ENCODE measurements at places on chromosomes 16 and 17.

DNA sequence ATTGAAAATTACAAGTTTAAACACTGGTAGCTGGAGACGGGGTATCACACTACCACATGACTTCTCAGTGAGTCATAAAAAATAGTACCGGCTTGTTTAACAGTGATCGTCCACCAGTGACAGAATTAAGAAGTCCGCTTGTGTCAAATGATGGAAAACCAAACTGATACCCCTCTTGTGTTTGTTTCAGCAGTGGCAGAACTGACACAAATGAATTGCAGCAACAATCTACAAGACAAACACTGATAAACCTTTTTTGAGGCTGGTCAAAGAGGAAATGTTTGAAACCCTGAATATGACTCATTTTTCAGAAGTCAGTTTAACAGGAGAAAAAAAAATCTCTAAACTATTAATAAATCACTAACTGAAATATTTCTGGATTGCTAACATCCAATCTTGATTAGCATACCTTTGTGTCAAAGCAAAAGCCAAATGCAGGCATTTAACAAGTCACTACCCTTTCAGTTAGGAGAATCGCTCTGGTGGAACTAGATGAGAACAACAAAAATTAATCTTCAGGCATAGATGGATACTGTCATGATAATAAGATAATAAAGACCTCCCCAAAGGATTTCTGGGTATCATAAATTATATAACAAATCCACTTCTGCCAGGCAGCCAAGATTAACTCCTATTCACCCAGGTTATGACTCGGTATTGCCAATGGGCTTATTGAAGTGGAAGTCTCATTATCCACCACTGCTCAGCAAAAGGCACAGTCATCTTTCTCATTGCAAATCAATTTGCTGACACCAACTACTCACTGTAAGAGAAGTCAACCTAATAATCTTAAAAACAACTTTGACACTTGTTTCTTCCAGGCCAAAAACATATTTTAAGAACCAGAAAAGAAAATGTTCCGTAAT lies 20.8 kb downstream of the DCUN1D3 start:
- no peak for DNase-seq

DNA sequence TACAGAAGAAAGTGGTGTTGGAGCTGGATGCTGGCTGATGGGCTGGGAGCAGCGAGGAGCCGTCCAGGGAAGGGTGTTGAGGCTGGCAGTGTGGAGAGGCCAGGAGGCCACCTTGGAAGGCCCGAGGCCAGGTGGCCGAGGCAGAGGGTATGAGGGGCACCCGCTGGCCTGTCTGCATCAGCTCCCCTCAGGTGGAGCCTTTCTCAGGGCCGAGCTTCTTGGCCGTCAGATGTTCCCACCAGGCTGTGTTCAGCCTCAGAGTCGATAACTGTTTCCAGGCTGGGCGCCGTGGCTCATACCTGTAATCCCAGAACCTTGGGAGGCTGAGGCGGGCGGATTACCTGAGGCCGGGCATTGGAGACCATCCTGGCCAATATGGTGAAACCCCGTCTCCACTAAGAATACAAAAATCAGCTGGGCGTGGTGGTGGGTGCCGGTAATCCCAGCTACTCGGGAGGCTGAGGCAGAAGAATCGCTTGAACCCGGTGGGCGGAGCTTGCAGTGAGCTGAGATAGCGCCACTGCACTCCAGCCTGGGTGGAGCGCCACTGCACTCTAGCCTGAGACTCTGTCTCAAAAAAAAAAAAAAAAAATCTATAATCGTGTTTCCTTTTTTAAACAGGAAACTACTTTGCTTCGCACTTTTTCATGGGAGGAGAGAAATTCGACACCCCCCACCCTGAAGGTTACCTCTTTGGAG lies 25.3 kb downstream of the MGRN1 start:
- no peak for DNase-seq

GRCh38 chr17:1315409-1315808 lies 35.9 kb downstream of the TRARG1 start:
- no peak for DNase-seq

DNA sequence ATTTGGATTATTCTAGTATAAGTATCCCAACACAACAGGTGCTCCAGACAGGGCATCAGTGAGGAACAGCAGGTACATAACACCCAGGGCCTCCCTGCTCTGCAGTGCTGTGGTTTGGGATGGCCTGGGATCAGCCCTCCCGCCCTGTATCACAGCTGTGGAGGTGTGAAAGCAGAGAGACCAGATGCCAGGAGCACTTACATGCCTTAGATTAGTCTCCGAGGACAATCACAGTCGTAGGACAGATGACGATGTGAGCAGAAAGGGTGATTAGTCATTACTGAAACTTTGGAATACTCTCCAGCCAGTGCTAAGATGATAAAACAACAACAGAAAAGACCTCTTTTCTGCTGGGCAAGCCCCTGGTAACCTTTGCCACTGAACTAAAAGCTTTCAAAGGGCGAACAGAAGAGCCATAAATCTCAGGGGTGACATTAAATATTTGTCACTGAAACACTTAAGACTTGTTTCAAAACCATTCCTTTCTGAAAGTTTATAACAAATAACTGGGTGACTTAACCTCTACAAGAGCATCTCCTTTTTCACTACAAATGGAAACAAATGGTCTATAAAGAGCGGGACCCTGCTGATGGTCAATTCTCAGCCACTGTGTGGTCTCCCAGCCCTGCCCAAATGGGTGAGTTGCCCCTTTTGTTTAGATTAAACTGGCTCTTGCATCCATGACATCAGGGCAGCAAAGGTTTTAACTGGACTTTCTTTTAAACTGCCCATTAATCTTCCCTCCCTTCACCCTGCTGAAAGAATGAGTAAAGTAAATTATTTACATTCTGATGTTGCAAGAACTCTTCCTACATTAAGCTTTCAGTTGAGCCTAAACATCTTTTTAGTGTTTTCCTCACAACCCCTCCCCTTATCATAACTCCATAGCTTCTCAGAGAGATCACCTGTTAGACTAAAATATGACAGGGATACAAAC lies 183.1 kb upstream of the COX10 start:
- DNase-seq, result no peak

DNA sequence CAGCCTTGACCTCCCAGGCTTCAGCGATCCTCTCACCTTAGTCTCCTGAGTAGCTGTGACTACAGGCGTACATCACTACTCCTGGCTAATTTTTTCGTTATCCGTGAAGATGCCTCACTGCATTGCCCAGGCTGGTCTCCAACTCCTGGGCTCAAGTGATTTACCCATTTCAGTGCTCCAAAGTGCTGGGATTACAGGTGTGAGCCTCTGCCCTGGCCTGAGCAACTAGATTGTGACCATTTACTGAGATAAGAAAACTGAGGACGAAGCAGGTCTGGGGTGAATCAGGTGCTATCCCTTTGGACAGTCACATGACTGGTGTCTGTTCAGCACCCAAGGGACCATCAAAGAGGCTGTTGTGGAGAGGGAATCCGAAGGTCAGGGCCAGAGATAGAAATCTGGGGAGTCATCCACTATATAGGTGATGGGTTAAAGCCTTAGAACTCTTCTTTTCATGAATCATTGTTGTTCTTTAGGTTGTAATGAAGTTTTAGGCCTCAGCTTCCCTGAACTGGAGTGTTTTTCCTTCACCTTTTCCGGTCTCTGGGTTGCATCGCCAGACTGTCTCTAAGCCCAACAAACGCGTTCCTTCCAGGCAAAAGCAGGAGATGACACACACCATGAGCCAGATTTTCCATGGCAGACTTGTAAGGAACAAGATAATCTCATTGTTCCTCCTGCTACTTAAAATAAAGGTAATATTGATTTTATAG lies 62.5 kb downstream of the FTO start:
- no peak for DNase-seq

DNA sequence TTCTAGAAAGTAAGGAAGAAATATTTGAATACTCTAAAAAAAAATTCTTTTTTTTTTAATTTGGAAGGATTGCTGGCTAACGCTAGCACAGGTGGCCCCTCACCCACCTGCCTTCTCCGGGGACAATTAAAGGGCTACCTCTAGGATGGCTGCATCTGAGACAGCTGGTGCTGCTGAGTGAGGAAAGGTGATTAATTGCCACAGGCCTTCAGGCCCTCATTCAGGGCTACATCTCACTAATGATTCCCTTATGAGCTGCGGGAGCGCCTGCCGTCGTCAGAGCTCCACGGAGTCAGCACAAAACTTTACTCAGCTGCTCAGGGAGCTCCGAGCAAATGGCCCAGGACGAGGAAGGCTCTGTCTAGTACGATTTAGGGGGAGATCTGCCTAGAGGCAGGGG lies 27.0 kb upstream of the AKTIP start:
- peak; percentile 70 for DNase-seq

DNA sequence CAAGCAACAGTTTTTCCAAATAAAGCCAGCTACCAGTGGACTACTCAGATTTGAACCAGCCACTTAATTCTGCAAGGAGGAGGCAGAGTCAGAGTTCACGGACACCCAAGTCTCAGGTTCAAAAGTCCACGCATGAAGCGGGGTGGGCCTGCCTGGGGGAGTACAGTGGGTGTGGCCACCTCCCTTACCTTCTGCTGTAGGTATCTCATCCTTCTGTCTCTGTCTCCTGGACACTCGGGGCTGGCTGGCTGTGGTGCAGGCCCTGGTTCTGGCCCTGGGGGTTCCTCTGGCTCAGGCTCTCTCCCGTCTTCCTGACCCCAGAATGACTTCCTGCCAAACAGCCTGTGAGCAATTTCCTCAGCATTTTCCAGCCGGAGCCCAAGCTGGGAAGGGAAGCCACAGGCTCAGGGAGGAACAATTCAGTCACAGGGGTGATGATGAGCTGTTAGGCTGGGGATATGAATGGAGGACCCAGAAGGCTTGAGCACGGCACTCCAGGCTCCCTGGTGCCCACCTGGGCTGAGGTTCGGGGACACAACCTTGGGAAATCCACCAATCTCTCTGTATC lies 101.9 kb downstream of the LITAF start:
- no peak for DNase-seq

DNA sequence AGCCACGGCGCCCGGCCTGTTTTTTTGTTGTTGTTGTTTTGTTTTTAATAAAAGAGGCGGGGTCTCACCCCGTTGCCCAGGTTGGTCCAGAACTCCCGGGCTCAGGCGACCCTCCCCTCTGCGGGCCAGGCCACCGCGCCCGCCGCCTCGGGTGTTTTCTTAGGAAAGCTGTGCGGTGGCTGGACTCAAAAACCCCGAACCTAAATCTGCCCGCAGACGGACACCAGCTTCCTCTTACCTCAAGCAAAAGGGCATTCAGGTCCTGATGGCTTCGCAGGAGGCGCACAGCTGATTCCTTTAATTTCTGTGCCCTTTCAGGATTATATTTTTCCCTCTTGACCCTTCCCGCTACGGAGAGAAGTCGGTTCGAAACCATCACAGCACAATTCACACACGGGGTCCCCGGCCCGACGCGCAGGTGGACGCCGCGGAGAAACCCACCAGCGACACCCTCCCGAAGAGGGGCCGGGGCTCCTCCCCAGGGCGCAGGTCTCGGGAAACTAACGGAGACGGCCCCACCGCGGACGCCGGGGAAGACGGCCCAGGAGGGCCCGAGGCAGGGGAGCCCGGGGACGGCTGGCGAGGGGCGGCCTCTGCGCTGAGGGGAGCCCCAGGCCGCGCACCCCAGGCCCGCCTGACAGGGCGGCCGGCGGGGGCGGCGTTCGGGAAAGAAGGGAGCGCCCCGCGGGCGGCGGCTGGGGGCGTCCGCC lies 653 bp downstream of the FANCA start:
- no peak for DNase-seq

- DNase-seq, result no peak
These were observed 55.9 kb upstream of the SREBF1 start for GRCh38 chr17:17892731-17893130.

- DNase-seq, result no peak
These were observed 2.5 kb downstream of the KRT33A start for GRCh38 chr17:41347869-41348760.

GRCh38 chr17:74369221-74369620 lies 1.9 kb downstream of the GPR142 start:
- peak; percentile 53 for DNase-seq

DNA sequence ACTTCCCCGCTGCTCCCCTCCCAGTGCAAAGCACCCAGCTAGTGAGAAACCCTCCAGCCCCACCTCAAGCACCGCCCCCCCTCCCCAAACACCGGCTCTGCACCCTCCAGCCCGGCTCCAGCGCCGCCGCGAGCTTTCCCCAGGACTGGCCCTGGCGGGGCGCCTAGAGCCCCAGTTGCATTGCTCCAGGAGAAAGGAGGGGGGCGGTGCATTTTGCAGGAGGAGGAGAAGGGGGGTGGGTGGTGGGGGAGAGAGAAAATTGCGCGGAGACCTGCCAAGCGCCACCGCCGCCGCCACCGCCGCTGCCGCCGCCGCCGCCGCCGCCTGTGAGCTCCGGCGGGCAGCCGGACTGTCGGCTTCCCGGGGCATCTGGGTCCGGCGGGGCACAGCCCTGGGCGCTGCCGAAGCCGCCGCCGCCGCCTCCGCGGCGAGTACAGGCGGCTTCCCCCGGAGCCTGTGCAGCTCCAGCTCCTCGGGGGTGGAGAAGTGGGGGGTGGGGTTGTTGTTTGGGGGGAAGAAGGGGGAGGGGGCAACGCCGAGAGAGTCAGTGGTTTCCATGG lies 333 bp upstream of the NOG start:
- no peak for DNase-seq

GRCh38 chr16:89140981-89141883 lies 30.3 kb upstream of the CDH15 start:
- no peak for DNase-seq

DNA sequence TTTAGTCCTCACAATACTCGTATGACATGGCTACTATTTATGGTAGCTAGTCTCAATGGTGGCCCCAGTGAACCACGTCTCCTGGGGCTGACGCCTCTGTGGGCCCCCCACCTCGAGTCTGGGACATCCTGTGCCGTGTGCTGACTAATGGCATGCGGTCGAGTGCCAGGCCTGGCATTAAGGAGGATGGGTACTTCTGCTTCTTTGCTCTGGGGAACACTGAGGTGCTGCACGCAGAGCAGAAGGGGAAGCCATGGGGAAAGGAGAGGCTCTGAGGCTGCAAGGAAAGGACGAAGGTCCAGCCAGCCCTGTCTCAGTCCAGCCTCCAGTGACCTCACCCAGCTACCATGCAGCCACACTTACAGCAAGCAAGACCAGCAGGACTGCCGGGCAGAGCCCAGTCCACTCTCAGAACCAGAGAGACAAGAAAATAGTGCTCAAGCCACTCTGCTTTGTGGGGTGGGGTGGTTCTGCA lies 5.7 kb upstream of the MPRIP start:
- no peak for DNase-seq

GRCh38 chr17:41015454-41015853 lies 6.5 kb upstream of the KRTAP3-1 start:
- no peak for DNase-seq

GRCh38 chr16:5845046-5845445 lies 747.5 kb upstream of the EEF2KMT start:
- DNase-seq, result no peak

- DNase-seq, result no peak
These were observed 25.7 kb upstream of the SLC39A11 start for GRCh38 chr17:73118139-73118538.

Data from NCI-H510A treated with DMSO at 0.1 percent for 48 hours (cell line).